Kidney (tissue), 22 donors: ENCODE measurements at places on chromosomes 12 and 14.

DNA sequence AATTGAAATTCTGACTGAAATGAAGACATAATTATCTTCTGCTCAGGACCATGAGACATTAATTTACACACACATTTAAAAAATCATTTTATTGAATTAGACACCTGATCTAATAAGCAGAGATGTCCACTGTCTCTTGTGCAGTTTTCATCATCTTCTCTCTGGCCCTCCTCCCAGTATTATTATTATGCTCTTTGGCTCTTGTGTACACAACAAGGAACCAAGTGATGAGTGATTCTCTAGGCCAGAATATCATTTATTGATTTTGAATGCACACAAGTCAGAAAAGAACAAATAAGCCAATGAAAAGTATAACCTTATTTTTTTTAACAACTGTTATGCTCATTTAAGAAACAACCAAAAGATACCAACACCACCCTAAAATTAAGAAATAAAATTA is 244.7 kb upstream of the KRR1 start:
- H3K4me1 ChIP-seq = no peaks in the 10 kb centered on the region
- no peak overlapping the region for H3K4me3 ChIP-seq
- DNase-seq = no peak

GRCh38 chr12:23540572-23540971 is 408.9 kb downstream of the SOX5 start:
- H3K4me3 ChIP-seq = no peak overlapping the region
- H3K27me3 ChIP-seq = no peaks in the 10 kb centered on the region
- no peak for DNase-seq
- H3K36me3 ChIP-seq = no peaks in the 10 kb centered on the region

DNA sequence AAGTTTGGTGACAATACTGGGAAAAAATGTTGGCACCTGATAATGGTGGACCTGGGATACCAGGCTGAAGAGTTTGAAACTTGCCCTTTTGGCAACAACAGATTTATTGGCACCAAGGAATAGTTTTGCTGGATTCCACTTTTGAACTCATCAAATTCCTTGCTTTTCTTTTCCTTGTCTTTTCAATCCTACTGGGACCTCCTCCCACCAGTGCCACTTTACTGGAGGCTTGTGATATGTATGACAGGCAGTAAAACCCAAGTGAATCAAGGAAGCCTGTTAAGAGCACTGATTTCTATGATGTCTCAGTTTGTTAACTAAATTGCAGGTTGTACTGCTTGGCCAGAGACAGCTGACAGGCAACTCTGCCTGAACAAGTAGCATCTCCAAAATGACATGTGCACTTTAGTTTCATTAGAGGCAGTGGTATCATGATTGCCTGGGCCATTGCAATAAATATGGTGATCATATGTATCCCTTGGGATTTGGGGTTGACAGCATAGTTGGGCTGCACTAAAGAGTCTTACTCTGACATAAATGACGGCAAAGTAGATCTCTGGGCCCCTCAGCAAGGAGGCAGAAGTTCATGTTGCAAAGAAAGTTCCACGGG is 565.4 kb downstream of the DIO2 start:
- no peaks in the 10 kb centered on the region for H3K4me1 ChIP-seq
- H3K27ac ChIP-seq = no peak overlapping the region
- DNase-seq = no peak
- H3K4me3 ChIP-seq = no peak overlapping the region
- no peaks in the 10 kb centered on the region for H3K27me3 ChIP-seq
- no peaks in the 10 kb centered on the region for H3K36me3 ChIP-seq

GRCh38 chr12:11847539-11847938 is 198.1 kb downstream of the ETV6 start:
- no peak for DNase-seq
- no peaks in the 10 kb centered on the region for H3K27me3 ChIP-seq
- H3K4me1 ChIP-seq = no peaks in the 10 kb centered on the region
- no peak overlapping the region for H3K27ac ChIP-seq

DNA sequence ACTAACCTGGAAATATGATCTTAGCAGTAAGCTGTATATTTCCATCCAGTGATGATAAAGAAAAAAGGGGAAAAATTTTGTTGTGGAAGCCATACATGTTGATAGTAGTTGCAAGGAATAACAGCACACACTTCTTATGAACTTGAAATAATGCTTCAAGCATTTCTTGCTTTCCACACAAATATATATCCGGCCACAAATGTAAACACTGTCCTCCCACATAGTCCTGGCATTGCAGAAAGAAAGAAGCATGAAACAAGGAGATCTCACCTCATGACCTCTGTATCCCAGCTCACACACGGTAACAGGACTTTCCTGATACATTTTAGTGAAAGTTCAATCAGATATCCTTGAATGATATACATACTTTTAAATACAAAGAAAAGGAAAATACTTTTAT is 56.0 kb downstream of the LLPH start:
- no peaks in the 10 kb centered on the region for H3K36me3 ChIP-seq
- H3K27ac ChIP-seq = no peak overlapping the region
- H3K4me1 ChIP-seq = no peaks in the 10 kb centered on the region
- H3K4me3 ChIP-seq = no peak overlapping the region

GRCh38 chr14:75224561-75224960 is 48.1 kb upstream of the TMED10 start:
- no peaks in the 10 kb centered on the region for H3K36me3 ChIP-seq
- no peak overlapping the region for H3K4me3 ChIP-seq
- no peaks in the 10 kb centered on the region for H3K4me1 ChIP-seq
- DNase-seq = no peak

- no peaks in the 10 kb centered on the region for H3K36me3 ChIP-seq
- H3K4me1 ChIP-seq = no peaks in the 10 kb centered on the region
- H3K27ac ChIP-seq = no peak overlapping the region
- H3K4me3 ChIP-seq = no peak overlapping the region
Measured at GRCh38 chr14:25274529-25274928, 224.6 kb upstream of the STXBP6 start.
